Hepatic stellate cell (primary cell): ENCODE measurements at places on chromosomes 2 and 18.
A peak's percentile ranks its signal among the peaks of the same experiment; 100 is the strongest.

- DNase-seq = no peak
These were observed 2.5 kb downstream of the CRIM1 start for GRCh38 chr2:36357847-36358659.

DNA sequence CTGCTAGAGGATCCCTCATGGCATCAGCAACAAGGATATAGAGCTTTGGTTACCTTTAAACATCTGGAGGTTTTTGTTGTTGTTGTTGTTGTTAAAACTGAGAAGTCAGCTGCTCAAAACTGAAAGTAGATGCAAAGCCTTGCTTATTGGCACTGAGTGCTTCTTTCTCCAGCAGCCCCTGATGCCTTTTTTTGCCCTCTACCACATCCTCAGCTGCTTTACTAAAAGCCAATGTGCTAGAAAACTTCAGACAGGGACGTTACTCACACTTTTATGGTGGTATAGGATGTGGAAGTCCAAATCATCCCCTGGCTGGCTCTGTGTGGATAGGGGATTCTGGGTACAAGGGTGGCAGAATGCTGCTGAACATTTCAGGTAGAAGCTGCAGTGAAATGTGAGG, 78.3 kb upstream of the CHST9 start:
- no peak for DNase-seq

- no peak for DNase-seq
These were observed 8.6 kb downstream of the SPR start for GRCh38 chr2:72895759-72896281.

- peak; percentile 72 for DNase-seq
These were observed 780 bp upstream of the BCL2 start for GRCh38 chr18:63320123-63320974.

DNA sequence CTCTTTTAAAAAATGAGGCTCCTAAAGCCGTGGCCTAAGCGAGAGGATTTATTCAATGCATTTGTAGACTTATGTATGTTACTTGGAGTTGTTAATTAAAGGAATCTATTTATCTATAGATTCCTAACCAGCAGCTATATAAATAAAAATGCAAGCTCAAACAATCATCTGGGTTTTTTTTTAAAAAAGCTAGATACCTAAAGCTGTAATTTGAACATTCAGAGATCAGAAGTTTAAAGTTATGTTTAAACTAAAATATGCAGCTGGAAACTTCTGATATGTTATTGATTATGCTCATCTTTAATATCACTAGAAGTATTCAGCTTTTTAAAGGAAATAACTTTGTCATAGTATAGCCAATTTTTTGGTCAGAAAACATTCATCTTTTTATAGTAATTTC, 1.0 kb downstream of the MEIS1 start:
- no peak for DNase-seq

GRCh38 chr2:137927846-137928245, 36.4 kb upstream of the HNMT start:
- DNase-seq = no peak

DNA sequence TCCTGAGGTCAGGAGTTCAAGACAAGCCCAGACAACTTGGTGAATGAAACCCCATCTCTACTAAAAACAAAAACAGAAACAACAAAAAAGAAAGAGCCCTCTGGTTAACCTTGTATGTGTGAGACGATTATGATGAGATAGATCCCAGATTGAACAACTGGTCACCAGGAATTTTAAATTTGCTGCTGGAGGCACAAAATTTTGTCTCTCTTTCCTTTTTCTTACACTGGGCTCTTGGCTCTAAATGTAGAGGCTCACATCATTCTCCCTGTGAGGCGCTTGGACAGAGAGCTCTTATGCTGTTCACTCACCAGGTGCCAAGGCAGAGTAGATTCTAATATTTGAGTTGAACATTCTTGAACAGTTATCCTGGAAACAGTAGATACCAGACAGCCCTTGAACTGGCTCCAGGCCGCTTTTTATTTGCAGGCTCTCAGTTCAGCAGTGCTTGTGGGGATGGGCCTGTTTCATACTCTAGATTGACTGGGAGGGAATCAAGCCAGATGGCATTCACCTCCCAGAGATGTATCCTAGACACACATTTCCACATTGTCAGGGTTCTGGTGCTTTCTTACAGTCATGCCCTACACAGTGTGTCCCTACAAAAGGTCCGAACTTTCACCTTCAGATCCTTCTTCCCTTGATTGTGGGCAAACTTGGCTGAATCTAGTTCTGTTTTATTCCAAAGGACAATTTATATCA, 1159.6 kb downstream of the RPIA start:
- DNase-seq = peak; percentile 0

DNA sequence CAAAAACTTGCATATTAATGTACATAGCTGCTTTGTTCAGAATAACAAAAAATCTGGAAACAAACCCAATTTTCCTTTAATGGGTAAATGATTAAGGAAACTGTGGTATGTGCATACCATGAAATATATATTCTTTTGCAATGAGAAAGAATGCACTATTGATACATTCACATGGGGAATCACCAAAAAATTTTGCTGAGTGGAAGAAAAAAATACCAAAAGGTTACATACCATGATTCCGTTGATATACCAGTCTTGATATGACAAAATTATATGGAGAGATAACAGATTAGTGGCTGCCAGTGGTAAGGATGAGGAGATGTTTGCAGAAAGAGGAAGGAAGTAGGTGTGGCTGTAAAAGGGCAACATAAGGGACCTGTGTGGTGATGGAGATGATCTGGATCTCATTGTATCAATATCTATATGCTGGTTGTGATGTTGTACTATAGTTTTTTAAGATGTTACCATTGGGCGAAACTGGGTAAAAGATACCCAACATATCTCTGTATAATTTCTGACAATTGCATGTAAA, 54.6 kb upstream of the BCL2L11 start:
- no peak for DNase-seq

GRCh38 chr18:9177466-9177865, 40.9 kb downstream of the ANKRD12 start:
- DNase-seq = no peak

- no peak for DNase-seq
These were observed 70.9 kb downstream of the NFATC1 start for GRCh38 chr18:79466591-79466990.

GRCh38 chr2:231612456-231613330, 20.0 kb downstream of the TEX44 start:
- peak; percentile 97 for DNase-seq

DNA sequence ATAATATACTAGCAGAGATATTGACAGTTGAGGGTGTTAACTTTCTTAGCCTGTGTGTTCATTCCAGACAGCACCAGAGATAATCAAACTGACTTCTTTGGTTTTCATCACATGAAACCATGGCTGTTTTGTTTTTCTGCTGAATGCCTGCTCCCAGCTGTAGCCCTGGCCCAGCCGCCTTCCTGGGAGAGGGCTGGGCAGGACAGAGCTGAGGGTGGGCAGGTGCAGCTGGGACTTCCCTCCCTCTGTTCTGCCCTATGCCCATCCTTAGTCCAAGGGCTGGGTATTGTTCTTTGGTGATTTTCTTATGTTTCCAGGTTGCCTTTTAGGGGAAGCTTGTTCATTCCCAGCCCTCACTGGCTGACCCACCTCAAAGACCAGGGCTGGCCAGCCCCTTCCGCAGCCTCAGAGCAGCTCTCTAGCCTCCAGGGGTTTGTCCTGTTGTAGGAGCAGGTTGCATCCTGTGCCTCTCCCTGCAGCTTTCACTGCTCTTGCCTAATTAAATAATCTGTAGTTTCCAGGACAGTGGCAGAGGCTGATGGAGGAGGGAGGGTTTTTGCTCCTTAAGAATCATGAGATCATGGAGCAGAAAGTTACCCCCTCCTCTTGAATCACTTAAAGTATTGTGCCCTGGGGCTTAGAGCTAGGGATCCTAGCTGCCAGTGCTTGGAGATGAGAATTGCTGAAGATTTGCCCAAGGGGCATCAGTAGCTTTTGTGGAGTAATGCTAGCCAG, 61.4 kb downstream of the MTCL1 start:
- DNase-seq = no peak

- no peak for DNase-seq
These were observed 23.2 kb downstream of the ABCB11 start for GRCh38 chr2:169007941-169008340.

DNA sequence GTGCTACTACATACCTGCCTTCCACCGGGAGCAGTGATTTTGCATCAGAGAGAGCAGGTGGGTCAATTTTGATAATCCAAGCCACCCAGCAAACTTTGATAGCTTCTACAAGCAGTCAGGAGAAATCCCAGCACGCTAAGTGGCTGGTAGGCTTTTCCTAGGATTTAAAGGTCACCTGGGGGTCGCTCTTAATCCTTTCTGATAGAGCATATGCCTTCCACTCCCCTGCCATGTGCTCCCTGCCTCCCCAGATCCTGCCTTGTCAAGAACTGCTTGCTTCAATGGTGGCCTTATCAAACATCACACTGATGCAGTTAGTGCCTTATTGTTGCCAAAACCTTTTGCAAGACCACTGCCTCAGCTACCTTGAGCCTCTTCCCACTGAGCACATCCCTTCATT, 462.3 kb upstream of the MEX3C start:
- no peak for DNase-seq

DNA sequence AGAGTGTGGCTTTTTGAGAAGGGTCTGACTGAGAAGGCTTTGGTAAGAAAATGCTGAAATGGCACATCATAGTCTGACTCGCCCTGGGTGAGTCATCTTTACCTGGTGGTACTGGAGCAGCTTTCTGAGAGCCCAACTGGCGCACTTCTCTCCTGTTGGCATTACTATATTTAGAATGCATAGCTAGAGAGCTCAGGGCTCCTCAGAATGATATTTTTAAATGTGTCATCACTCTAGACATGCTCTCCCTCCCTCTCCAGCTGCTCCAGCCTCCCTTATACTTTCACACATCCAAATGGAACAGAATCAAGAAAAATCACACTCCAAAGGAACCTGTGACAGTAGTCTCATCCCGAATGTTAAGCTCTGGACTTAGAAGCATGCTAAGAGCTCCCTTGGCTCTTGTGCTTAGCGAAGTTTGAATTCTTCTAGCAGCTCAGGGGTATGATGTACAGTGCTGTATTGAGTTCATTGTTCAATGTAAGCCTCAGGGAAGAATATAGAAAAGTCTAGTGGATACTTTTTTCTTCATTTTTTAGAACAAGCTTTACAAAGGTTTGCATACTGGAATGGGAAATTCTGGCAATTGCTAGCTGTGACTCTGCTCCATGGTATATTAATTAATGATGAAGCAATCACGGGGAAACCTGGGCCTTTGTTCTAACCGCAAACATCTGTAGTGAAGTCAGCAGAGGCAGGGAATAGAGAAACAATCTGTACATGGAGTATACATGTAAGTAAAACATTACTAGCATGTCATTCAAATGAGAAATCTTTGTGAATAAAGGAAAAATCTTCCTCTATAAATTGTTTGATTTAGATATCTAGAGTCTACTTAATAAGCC, 751.2 kb upstream of the NRXN1 start:
- DNase-seq = no peak

GRCh38 chr18:54776282-54776977, 51.8 kb upstream of the RAB27B start:
- peak; percentile 79 for DNase-seq

- no peak for DNase-seq
These were observed 1.4 kb downstream of the ITPRIPL1 start for GRCh38 chr2:96326564-96326963.

DNA sequence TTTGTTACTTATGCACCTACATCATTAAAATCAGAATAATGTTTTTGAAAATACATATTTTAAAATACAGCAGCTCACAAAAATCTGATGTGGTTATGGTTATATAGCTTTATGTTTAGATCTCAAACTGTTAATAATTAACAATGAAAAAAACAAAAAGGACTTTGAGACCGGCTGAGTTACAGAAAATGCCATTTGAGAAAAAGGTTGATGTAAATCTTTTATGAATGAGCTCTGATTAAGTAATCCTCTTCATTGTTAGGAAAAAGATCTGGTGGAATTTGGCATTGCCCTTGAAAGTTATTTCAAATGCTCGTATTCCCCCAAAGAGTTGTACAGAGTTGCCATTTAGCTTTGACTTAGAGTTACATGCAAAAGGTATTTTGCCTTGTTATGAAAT, 82.8 kb upstream of the PROKR1 start:
- no peak for DNase-seq

DNA sequence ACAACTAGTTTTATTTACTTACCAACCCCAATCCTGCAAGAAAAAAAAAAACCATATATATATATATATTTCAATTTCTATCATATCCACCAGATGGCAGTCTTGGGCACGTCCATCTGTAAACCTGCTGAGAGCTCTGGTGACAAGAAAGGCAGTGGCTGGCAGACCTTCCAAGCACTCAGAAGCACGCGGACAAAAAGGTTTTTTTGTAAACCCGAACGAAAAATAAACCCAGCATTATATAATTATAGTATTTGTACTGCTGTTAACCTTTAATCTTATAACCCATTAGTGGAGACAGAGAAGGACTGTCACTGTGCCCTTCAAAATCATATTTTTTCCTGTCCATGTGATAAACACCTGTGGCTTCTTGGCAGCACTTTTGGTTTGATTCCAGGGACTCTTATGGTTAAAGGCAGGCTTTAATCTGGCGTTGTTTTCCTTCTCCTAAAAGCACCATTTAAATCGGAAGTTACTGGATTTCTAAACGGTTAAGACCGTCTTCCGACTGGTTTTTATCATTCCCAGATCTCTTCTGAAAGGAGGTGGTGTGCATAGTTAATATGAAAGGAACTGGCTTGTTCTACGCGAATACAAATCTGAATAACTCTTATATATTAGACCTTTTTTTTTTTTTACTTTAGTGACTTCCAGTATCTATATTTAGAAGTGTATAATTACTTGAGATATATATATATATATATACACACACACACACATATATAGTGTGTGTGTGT, 31.0 kb upstream of the SLC3A1 start:
- peak; percentile 38 for DNase-seq

DNA sequence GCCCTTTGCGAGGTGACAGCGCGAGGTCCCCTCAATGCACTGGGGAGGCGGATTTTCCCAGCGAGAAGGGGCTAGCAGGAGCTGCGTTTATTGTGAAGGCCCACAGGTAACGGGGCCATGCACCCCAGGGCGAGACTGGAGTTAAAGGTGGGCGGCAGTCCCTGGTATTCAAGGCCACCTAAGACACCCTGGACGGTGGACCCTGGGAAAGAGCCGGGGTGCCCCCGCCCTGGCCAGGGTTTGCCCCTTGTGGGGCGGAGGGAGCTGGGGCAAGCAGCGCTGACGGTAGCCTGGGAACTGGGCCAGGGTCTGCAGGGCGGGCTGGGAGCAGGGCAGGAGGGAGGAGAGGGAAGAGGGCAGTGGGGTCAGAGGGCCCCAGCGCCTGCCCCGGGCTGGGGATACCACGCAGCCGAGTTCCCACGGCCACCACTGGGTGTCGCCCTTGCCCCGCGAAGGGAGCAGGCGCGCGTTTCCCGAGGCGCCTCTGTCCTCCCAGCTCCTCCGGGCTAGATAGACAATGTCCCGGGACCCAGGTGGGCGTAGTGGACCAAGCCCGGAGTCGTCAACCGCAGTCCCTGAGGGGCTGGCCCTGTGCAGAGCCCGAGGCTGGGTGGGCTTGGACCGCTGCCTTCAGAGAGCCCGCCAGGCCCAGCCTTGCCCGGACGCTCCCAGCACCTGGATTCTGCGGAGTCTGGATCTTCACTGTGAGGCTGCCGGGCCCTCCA, 80.2 kb downstream of the SMAD4 start:
- peak; percentile 81 for DNase-seq

GRCh38 chr18:57805117-57805516, 2.0 kb upstream of the ATP8B1 start:
- no peak for DNase-seq
